ENCODE measurements at places on chromosomes 3 and 15. TPM values are rescaled to one million over a fixed set of nuclear protein-coding genes. Genes with fewer than 3 reads are reported as not detected.

GRCh38 chr3:38989917-38990510 lies 61.7 kb downstream of the SCN11A start:
- peak; percentile 57 for DNase-seq

DNA sequence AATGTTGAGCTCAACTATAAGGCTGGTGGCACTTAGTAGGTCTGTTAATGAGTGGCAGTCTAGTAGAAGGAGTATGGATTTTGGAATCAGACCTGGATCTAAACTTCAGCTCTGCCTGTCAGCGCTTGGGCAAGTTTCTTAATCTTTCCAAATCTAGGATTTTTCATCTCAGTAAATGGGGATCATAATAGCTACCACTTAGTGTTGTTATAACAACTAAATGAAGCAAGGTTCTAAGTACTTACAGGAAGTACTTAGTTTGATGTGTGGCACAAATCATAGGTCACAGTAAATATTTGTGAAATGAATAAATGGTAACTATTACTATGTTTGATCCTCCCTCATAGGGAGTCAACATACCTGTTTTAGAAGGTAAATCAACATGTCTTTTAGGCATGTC lies 31.4 kb downstream of the SLC49A4 start:
- no peak for DNase-seq

DNA sequence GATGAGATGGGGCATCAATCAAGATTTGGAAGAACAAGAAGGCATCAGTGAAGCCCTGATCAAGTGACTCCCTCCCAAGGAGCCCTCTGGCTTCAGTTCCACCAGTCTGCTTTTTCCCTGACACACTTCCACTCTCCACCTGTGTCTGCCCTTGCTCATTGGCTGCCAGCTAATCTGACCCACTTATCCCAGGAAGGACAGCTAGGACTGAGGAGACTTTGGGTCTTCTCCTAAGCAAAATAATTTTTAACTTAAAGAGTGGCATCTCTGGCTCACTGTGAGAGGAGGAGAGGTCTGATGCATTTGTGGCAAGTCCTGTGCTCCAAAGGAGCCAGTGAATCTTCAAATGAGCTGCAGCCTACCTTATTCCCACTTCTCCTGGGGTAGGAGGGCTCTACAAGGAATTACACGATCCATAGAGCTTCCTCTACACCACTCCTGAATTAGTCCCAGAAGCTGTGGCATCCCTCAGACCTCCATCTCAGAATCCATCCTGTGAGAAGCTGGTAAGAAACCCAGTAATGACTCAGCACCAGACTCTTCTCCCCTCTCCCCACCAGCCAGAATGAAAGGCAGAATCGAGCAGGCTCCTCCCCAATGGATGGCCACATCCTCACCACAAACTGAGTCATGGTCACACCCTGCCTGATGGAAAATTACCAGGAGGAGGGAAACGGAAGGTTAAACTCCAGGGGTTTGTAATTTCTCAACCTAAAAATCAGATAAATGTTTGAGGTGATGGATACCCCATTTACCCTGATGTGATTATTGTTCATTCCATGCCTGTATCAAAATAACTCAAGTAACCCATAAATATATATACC lies 6.3 kb upstream of the PKM start:
- peak; percentile 98 for DNase-seq

DNA sequence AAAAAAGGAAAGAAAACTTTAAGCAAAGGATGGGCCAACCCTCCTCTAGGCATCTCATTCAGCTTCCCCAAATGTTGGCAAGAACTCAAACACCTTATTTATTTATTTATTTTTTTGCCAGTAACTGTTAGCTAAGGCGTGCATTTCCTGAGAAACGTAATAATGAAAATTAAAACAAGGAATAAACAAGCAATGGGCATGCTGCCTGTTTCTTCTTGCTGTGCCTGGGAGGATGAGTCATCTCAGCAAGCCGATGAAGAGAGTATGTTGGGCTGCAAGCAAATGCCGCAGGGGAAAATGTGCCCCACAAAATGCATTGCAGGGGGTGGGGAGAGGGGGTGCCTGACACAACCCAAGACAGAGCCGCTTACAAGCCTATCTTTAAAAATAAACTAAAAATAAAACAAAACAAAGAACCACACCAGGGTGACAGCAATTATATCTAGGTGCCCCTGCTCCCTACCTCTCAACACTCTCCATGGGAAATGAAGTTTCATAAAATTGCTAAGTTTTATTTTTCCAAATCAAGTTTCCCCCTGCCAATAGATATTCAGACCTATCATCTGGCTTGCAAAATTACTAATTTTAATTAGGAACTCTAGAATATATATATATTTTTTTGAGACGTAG lies 40.3 kb downstream of the EIF4E3 start:
- peak; percentile 93 for DNase-seq

GRCh38 chr3:149657926-149658743 lies at the start of gene WWTR1:
WWTR1 (minus strand) TSS chr3:149658025; CDS start chr3:149657306, 719 bp downstream.
- peak; percentile 95 for DNase-seq

Gene NDUFB5
- total RNA-seq, result 79.5 TPM

Gene TMEM207
- total RNA-seq, result not detected

Gene ACKR2
- total RNA-seq, result 0.11 TPM

Gene ROPN1B
- not detected for total RNA-seq
